ENCODE measurements at places on chromosomes 16 and 17.

DNA sequence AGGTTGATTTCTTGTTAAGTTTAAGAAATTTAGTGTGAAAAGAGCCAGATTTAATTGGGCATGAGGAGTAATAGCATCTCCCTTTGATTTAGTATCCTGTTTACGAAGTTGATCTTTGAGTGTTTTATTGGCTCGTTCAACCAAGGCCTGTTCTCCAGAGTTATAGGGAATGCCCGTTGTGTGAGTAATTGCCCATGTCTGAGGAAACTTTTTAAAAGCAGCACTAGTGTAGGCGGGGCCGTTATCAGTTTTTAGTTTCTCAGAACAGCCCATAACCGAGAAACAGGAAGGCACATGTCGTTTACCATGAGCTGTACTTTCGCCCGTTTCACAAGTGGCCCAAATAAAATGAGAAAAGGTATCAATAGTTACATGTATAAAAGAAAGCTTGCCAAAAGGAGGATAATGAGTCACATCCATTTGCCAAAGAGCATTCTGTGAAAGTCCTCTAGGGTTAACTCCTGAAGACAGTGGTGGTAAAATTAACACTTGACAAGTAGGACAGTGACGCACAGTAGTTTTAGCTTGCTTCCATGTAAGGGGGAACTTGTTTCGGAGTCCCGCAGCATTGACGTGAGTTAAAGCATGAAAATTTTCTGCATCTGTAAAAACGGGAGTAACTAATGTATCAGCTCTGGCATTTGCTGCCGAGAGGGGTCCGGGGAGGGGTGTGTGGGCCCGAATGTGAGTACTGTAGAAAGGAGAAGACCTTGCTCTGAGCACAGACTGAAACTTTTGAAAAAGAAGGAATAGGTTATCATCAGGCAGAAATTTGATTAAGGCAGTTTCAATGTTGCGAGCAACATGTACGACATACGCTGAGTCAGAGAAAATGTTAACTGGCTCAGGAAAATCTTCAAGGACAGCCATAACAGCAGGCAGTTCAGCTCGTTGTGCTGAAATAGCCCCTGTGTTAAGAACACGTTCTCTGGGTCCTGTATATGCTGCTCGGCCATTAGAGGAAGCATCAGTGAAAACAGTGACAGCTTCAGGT lies 18.5 kb upstream of the KCTD5 start:
- peak overlapping the region; percentile 40 for H3K27ac ChIP-seq
- H3K4me3 ChIP-seq: no peak overlapping the region
- H3K4me1 ChIP-seq: no peaks in the 10 kb centered on the region
- peaks cover 15% of the 10 kb centered on the region for H3K36me3 ChIP-seq
- peak; percentile 60 for DNase-seq
- H3K27me3 ChIP-seq: no peaks in the 10 kb centered on the region

GRCh38 chr17:32482568-32483320 lies 4.0 kb upstream of the CDK5R1 start:
- no peaks in the 10 kb centered on the region for H3K27me3 ChIP-seq
- peaks cover 50% of the 10 kb centered on the region for H3K36me3 ChIP-seq
- H3K4me3 ChIP-seq: no peak overlapping the region
- peak; percentile 52 for DNase-seq
- peak overlapping the region; percentile 62 for H3K27ac ChIP-seq

- H3K27ac ChIP-seq: no peak overlapping the region
- DNase-seq: peak; percentile 57
- H3K4me1 ChIP-seq: no peaks in the 10 kb centered on the region
- no peaks in the 10 kb centered on the region for H3K36me3 ChIP-seq
These were observed 33.3 kb upstream of the METTL9 start for GRCh38 chr16:21565861-21566669.

DNA sequence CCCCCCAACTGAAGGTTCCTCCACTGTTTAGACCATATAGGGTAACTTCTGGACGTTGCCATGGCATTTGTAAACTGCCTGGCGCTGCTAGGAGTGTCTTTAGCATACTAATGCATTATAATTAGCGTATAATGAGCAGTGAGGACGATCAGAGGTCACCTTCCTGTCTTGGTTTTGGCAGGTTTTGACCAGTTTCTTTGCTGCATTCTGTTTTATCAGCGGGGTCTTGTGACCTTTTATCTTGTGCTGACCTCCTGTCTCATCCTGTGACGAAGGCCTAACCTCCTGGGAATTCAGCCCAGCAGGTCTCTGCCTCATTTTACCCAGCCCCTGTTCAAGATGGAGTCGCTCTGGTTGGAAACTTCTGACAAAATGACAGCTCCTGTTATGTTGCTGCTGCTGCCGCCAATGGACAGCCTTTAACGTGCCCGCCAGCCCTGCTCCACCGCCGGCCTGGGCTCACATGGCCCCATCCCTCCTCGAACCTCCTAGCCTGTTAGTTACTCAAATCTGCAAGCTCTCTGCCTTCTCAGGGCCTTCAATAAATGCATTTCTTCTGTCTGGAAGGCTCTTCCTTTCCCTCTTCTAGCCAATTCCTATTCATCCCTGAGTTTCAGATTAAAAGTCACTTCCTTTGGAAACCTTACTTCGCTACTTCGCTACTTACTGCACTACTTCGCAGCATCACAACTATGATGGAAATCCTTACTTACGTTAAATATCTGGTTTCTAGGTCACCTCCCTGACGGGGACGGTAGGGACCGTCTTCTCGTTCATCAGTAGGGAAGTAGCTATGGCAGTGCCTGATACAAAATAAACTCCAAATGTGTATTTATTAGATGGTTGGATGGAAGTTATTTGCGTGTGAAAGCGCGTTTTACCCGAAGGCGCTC lies 640 bp upstream of the NAGLU start:
- H3K27me3 ChIP-seq: no peaks in the 10 kb centered on the region
- DNase-seq: no peak
- peak overlapping the region; percentile 93 for H3K27ac ChIP-seq
- peaks cover 22% of the 10 kb centered on the region for H3K36me3 ChIP-seq
- H3K4me3 ChIP-seq: peak overlapping the region; percentile 47

DNA sequence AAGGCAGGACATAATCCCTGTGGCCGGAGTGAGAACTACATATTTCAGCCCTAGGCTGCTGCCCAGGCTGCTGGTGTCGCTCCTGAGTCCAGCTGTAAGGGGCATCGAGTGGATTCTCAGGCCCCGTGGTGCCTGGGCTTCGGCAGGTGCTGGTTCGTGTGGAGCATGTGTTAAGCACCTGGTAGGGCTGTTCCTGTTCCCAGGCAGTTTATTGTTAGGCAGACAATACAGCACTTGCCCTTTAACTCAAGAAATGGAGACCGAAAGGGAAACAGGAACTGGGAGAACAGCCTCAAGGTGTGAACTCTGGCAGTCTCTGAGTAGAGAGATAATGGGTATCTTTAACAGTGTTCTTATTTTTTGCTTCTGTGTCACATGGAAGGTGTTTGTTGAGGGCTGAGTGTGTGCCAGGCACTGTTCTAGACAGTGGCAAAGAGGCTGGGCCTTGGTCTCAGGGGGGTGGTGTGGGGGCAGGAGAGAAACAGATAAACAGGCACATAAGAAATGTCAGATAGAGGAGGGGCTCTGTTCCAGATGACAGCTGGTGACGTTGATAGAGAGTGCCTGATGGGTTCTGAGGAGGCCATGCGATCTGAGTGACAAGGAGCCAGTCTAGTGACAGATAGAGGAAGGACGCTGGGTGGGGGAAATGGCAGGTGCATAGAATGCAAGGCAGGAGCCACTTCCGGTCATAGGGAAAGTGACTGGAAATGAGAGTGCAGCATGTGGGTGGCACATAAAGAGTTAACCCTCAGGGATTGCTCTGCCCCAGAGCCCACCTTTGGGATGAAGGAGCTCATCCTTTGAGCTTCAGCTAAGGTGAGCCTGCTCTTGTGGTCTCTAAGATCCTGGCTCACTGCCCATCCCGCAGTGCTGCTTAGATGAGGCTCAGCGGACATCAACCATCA lies 33.8 kb downstream of the EPN2 start:
- H3K27me3 ChIP-seq: no peaks in the 10 kb centered on the region
- no peak overlapping the region for H3K4me3 ChIP-seq
- H3K27ac ChIP-seq: peak overlapping the region; percentile 89
- H3K4me1 ChIP-seq: peaks cover 91% of the 10 kb centered on the region
- H3K36me3 ChIP-seq: no peaks in the 10 kb centered on the region

DNA sequence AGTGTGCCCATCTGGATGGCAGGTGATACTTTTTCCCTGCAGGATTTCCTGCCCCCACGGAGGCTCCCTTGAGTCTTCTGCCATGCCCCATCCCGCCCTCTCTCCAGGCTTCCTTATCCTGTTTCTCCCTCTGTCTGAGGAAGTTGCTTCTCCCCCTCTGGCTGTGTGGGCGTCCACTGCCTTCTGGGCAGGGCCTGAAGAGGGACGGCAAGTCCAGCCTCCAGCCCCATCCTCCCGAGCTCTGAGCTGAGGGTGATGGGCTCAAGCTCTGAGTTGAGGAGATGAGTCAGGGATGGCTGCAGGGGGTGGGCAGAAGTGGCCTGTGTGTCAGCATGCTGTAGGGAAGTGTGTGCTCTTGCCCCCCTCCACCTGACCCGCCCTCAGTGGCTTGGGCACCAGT lies 14.2 kb upstream of the RAP1GAP2 start:
- no peak overlapping the region for H3K27ac ChIP-seq
- no peaks in the 10 kb centered on the region for H3K36me3 ChIP-seq
- H3K4me1 ChIP-seq: no peaks in the 10 kb centered on the region

- H3K36me3 ChIP-seq: no peaks in the 10 kb centered on the region
- H3K27ac ChIP-seq: peak overlapping the region; percentile 95
- H3K27me3 ChIP-seq: no peaks in the 10 kb centered on the region
- DNase-seq: peak; percentile 58
These were observed 702 bp downstream of the TENT4B start for GRCh38 chr16:50153596-50154419.

- H3K36me3 ChIP-seq: peaks cover 24% of the 10 kb centered on the region
- no peak for DNase-seq
- no peak overlapping the region for H3K4me3 ChIP-seq
- no peaks in the 10 kb centered on the region for H3K27me3 ChIP-seq
- H3K27ac ChIP-seq: no peak overlapping the region
These were observed 17.0 kb upstream of the THAP11 start for GRCh38 chr16:67825119-67825518.

DNA sequence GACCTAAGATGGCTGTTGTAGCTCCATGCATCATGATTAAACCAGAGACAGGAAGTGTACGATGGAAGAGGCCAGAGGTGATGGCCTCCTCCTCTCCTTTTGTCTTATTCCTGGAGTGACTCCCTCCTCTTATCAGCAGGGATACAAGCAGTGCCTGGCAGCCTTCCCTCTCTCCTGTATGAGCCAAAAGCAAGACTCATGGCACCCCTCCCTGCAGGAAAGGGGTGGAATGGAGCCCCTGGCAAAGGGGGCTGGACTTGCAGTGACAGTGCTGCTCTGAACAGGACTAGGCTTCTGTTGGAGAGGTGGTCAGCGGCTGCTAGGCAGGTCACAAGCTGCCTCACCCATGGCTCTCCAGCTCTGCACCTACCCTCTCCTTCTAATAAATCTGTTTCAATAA lies 8.4 kb downstream of the TXNL4B start:
- H3K27ac ChIP-seq: peak overlapping the region; percentile 45
- H3K4me1 ChIP-seq: peaks cover 12% of the 10 kb centered on the region
- H3K27me3 ChIP-seq: no peaks in the 10 kb centered on the region
- no peak for DNase-seq

DNA sequence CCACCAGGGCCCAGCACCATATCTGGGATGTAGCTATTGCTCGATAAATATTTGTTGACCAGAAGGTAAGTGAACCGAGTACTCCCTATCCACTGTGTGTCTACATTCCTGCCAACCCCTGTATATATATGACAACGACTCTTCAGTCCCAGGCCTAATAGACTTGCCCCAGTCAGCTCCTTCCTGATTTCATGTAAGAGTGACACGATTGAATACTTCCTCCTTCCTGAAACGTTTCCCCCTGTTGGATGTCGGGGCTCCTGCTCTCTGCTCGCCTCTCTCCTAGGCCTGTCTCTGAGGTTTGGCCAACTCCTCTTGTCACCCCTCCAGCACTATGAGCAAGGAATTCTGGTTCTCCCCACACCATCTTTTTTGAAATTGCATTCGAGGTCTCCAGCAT lies 178.9 kb downstream of the PRKCA start:
- H3K27ac ChIP-seq: no peak overlapping the region
- no peak overlapping the region for H3K4me3 ChIP-seq
- no peaks in the 10 kb centered on the region for H3K4me1 ChIP-seq
- DNase-seq: no peak

GRCh38 chr16:1098266-1098991 lies 2.4 kb upstream of the C1QTNF8 start:
- H3K27me3 ChIP-seq: no peaks in the 10 kb centered on the region
- H3K4me3 ChIP-seq: no peak overlapping the region
- no peak for DNase-seq
- H3K36me3 ChIP-seq: no peaks in the 10 kb centered on the region

GRCh38 chr16:72987480-72987901 lies 60.4 kb downstream of the ZFHX3 start:
- H3K4me3 ChIP-seq: no peak overlapping the region
- DNase-seq: no peak
- H3K27ac ChIP-seq: peak overlapping the region; percentile 71
- peaks cover 76% of the 10 kb centered on the region for H3K4me1 ChIP-seq
- H3K27me3 ChIP-seq: no peaks in the 10 kb centered on the region

- no peak overlapping the region for H3K27ac ChIP-seq
- no peaks in the 10 kb centered on the region for H3K36me3 ChIP-seq
- no peaks in the 10 kb centered on the region for H3K4me1 ChIP-seq
- no peaks in the 10 kb centered on the region for H3K27me3 ChIP-seq
- H3K4me3 ChIP-seq: no peak overlapping the region
These were observed 23.9 kb upstream of the AATK start for GRCh38 chr17:81189670-81190530.

GRCh38 chr17:28317966-28318758 lies 838 bp upstream of the TMEM97 start:
- H3K27ac ChIP-seq: no peak overlapping the region
- H3K27me3 ChIP-seq: no peaks in the 10 kb centered on the region
- peak overlapping the region; percentile 64 for H3K4me3 ChIP-seq
- no peaks in the 10 kb centered on the region for H3K36me3 ChIP-seq

DNA sequence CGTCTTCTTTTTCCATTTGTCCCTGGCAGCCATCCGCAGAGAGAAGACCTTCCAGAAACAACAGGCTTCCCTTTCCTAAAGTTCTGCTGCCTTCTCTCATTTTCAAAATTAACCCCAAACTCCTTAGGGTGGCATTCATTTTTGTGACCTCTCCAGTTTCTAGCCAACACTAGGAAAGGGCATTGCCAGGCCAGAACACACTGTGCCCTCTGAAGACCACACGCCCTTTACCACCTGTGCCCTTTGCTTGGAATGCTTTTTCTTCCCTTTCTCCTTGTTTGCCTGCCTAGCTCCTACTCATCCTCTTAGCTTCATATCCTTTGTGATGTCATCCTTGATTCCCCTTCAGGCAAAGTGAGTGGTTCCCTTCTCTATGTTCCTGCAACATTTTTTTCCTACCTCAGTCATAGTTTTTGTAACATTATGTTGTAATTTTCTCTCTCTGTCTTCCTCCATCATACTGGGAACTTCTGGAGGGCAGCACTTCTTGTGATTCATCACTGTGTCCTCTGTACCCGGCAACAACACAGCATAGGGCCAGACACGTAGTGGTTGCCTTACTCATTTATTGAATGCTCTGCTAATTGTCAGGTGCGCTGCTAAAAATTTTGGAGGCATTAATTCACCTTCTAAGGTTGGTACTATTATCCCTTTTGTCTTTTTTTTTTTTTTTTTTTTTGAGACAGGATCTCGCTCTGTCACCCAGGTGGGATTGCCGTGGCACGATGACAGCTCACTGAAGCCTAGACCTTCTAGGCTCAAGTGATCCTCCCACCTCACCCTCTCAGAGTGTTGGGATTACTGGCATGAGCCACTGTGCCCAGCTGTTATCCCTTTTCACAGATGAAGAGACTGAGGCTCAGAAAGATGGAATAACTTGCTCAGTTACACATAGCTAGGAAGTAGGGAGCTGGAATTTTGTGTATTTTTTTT lies 1.0 kb downstream of the KAT8 start:
- peak overlapping the region; percentile 80 for H3K4me3 ChIP-seq
- no peak for DNase-seq
- no peaks in the 10 kb centered on the region for H3K27me3 ChIP-seq
- no peaks in the 10 kb centered on the region for H3K4me1 ChIP-seq
- peak overlapping the region; percentile 99 for H3K27ac ChIP-seq

Measured in right atrium auricular region (tissue), 2 donors.